ENCODE measurements at places on chromosomes 5 and 9. TPM values are rescaled to one million over a fixed set of nuclear protein-coding genes. Genes with fewer than 3 reads are reported as not detected.

GADD45G gene
- 16.2 TPM for total RNA-seq

GMCL2 gene
- total RNA-seq, result not detected

CCDC69 gene
- 84.5 TPM for total RNA-seq

SHISAL2B gene
- not detected for total RNA-seq

COL27A1 gene
- total RNA-seq, result 17.2 TPM

PPP3R2 gene
- total RNA-seq, result not detected

CERCAM gene
- 36.1 TPM for total RNA-seq

TERT gene
- total RNA-seq, result not detected

KCNMB1 gene
- total RNA-seq, result 4.9 TPM
